ENCODE measurements at places on chromosomes 1 and 21.
A peak's percentile ranks its signal among the peaks of the same experiment; 100 is the strongest.

DNA sequence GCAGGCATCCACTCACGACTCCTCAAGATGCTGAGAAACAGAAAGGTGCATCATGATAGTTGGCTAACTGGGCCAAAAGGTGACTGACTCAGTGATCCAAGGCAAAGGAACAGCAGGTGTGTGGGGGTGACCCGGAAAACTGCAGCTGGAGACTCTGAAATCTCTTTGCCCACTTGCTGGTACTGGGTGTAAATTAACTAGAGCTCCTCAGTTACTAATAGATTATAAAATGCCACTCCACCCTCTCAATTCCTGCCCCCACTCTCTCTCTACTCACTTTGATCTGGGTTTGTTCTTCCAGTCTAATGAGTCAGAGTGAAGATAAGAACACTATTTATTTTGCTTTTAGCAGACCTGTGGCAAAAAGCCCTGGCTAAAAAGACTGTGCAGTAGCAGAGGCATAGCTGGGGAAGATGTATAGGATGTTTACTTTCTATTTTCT, 7.2 kb upstream of the PIGC start:
- no peak for DNase-seq

DNA sequence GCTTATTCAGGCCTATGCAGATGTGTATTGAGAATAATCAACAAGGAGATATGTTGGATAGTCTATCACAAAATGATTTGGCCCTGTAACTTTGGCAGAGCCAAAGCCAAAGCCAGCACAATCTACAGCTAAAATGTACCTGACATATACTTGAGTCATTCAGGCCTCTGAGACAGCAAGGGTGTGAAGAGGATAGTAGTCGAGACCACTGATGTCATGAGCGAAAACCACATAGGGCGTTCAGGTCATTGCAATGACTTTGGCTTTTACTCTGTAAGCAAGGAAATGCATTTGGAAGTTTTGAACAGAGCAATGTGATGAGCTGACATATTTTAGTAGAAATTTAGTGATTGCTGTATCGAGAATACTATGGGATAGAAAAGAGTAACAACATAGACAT, 579.6 kb downstream of the AMY1C start:
- DNase-seq: no peak

GRCh38 chr1:207079706-207080241, 8.9 kb upstream of the C4BPB start:
- no peak for DNase-seq

- peak; percentile 59 for DNase-seq
These were observed 3.9 kb upstream of the CD58 start for GRCh38 chr1:116574581-116575291.

GRCh38 chr1:117076648-117077047, 16.5 kb downstream of the TTF2 start:
- no peak for DNase-seq

- DNase-seq: no peak
These were observed 102.5 kb downstream of the KCNN3 start for GRCh38 chr1:154767315-154768240.

DNA sequence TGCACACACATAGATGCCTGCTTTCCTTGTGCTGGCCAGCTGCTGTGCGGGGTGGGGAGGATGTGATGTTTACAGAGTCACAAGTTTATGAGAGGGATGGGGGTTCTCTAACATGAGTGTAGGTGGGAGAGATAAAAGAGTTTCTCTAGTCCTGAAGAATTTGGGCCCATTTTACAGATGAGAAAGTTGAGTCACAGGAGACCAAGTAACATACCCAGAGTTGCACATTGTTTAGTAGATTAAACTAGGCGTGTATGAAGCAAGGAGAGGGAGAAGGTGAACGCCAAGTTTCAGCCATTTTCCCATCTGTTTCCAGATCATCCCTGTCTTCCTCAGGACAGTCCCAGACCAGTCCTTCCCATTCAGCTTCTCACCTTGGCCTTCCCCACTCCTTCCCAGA, 126.7 kb downstream of the EPHB2 start:
- no peak for DNase-seq

Measured in common myeloid progenitor, CD34-positive (primary cell).